ENCODE measurements at places on chromosomes 7 and 10.

DNA sequence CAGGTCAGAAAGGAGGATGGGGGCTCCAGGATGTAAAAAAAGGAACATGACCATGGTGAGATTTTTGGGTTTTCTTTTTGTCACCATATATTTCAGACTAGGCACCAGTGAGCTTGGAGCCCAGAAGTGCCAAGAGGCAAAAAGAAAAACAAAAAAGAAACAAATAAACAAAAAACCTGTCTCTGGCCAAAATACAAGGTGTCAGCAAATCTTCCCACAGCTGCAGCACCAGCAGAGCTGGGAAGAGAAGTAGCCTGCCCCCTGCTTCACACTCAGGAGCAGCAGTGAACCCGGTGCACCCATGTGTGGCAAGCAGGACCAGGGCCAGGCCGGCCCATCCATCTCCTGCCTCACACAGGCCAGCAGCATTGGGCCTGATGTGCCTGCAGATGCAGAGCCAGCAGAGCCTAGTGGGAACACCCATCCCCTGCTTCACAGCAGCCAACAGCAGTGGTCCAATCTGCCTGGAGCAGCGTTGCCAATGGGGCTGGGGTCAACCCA, 34.7 kb upstream of the C10orf71 start:
- no peak for DNase-seq

GRCh38 chr10:43863859-43864591, 215.3 kb upstream of the ZNF32 start:
- DNase-seq = no peak

- no peak for DNase-seq
These were observed 50.6 kb downstream of the NKX6-2 start for GRCh38 chr10:132735341-132735775.

DNA sequence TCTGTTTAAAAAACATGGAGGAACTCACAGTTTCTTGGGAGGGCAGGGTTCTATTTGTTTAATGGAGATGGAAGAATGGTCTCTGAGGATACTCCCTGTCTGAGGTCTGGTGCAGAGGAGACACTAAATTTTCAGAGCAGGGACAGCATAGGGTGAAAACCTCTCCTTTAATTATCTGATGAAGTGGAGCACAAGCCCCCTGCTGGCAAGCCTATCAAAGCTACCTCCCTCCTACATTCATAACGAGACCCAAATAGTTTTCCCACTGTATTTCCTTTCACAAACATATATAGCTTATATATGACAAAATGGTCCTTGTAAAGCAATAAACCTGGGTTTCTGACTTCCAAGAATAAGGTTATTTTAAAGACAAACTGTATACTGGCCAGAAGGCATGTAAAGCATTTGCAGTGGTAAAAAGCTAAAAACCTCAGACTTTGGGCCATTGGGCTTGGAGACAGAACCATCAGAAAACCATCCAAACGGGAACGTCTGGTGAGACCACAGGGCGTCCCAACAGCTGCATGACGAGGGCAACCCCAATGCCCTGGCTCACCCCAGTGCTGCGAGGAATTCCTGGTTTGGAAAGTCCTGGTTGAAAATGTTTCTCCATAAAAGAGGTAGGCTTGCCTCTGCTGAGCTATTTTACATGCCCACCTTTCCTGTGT, 201.3 kb downstream of the FANK1 start:
- no peak for DNase-seq

GRCh38 chr10:46297406-46298204, 10.8 kb downstream of the ANTXRL start:
- DNase-seq = no peak

GRCh38 chr10:283140-283479, 147.9 kb downstream of the ZMYND11 start:
- DNase-seq = no peak

DNA sequence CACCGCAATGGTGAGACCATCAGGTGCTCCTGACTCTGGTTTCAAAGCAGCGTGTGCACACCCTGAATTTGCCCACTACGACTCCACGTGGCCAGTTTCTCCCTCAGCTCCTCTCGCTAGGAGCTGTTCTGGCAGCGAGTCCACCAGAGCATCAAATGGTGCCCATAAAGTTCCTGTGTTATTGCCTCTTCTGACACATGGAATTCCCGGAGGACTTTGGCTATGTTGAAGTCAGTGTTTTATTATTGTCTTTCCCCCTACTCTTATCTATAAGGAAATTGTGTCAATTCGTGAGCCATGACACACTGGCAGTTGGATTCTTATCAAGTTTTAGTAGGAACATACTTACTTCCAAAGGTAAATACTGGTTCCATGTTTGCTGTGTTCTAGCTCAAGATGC, 53.9 kb upstream of the NPVF start:
- no peak for DNase-seq

- no peak for DNase-seq
These were observed 101.7 kb upstream of the KLF6 start for GRCh38 chr10:3886641-3887251.

DNA sequence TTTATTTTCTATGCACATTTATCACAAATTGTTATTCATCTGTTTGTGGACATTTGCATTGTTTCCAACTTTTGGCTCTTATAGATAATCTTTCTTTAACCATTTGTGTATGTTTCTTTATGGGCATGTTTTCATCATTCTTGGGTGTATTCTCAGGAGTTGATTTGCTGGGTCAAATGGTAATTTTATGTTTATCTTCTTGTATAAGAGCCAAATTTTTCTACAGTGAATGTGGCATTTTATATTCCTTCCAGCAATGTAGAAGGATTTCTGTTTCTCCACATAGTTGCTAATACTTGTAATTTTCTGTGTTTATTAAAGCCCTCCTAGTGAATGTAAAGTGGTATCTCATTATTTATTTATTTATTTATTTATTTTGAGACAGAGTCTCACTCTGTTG, 21.8 kb downstream of the CYP2C19 start:
- DNase-seq = no peak

GRCh38 chr10:13317474-13317873, 17.6 kb upstream of the PHYH start:
- no peak for DNase-seq

DNA sequence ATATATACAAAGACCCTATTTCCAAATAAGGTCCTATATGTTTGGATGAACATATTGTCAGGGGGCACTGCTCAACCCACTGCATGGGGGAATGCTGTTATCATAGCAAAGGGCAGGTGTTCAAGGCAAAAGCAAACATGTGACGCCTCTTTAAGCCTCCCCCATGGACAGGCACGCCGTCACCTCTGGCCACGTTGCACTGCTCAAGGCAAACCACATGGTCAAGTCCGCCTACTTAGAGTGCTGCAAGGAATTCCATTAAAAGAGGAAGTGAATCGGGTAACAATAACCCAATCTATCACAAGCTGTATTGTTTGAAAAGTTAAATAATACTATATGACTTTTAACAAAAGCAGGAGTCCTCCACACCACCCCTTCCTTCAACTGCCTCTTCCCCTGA, 8.8 kb upstream of the CALD1 start:
- DNase-seq = no peak

DNA sequence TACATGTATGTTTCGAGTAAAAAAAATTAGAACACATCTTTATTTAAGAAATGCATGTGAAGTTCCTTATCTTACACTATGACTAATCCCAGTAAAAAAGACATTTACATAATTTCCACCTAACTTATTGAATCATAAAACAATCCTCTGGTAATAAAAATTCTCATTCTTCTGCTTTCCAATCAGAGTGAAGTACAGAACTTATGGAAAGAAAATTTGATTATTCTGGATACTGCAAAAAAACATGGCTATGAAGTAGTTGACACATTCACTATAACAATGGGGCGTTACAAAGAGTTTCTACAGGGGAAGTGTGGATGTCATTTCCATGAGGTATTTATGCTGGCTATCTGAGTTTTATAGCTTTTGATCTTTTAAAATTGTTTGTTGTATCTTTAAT, 57.7 kb upstream of the WNT16 start:
- DNase-seq = no peak

Data from NCI-H526 treated with DMSO at 0.1 percent for 48 hours (cell line).